ENCODE measurements at places on chromosomes 3 and 15.

DNA sequence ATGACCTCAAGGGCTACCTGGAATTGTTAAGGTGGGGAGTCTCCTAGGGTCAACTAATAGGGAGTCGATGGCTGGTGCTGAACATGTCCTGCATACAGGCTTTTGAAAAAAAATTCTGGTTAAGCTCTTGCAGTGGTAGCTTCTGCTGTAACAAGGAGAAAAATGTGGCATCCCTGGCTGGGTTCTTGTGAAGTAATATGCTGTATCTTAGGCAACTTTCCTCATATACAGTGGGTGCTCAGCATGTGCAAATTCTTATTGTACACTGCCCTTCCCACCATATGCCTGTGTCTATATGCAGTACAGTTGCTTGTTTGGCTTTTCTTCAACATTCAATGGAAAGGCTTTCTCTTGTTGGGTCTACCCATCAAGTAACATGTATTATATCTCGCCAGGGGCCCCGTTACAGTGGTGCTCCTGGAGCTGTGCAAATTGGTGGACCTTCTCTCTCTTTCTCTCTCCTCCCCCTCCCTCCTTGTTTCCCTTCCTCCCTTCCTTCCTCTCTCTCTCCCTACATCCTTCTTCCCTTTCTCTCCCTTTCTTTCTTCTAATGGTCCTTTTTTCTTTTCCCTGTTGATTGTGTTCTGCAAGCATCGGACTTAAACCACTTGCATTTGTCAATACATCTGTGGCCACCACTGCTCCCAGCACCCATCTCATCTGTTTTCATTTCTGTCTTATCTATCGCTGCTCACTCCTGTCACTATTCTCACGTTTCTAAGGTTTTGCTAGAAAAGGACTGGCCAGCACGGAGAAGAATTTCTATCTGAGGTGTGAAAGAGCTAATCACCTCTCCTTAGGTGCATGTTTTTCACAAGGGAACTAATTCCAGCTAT, 35.2 kb downstream of the TGFBR2 start:
- no peak for DNase-seq

- no peak for DNase-seq
Observed at GRCh38 chr3:8500319-8500988, 1.2 kb upstream of the LMCD1 start.

DNA sequence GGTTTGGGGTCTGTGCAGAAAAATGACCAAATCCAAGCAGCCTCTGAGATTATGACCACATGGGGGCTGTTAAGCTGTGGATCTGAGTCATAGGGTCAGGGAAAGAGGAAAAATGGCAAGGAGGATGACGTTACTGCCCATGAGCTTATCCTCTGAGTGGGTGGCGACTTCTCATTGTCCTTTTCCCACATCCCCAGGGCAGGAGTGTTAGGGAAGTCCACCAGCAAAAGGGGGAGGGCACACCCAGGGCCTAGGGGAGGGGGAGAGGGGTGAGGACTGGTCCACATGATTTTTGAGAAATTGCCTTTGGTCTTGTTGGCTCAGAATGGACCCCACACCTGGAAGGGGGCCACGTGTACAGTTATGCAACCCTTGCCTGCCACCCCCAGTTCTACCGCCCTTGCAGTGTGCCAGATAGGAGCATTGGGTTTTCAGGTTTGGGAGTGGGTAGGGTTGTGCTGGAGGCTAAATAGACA, 2.6 kb downstream of the CD276 start:
- no peak for DNase-seq

DNA sequence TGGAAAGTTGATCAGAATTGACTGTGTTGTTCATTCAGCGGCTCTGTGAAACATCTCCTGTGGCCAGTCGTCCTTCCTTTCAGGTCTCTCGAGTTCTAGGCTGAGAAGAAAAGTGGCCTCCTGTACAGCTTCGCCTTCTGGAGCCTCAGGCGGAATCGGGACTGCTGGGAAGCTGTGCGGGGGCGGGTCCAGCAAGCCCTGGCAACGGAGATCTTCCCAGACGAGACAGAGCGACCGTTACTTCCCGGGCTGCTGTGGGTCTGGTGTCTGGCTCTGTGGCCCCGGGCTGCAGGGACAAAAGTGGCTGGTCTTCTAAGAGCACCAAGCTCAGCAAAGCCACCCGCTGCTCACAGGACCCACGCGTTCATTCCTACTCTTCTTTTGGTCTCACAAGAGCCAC, 88.6 kb upstream of the CACNA2D3 start:
- DNase-seq: no peak

- no peak for DNase-seq
Observed at GRCh38 chr15:92910451-92910850, 10.3 kb downstream of the CHD2 start.
